NCI-H1436 (cell line): ENCODE measurements at places on chromosomes 3 and 15.
A peak's percentile ranks its signal among the peaks of the same experiment; 100 is the strongest.

DNA sequence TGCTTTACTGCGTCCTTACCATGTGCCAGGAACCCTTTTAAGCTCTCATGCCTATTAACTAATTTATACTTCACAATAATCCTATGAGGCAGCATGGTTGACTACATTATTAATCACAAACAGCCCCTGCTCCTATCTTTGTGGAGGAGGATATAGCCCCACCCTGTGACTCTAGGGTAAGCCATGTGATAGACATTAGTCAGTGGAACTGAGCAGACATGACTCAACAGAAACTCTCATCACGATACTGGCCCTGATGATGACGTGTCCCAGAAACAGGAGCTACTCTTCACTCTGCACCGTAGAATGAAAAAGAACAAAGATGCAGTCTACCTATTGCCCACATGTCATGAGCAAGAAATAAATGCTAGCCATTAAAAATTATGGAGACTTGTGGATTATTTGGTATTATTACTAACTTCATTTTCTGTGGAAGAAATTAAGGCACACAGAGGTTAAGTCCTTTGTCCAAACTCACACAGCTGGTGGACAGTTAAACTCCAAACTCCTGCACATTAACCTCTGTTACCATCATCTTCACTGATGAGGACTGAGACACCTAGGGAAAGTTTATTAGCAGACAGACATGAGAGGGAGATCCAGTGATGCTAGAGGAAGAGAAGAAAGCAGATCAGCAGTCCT is 51.2 kb downstream of the CFAP20DC start:
- no peak for DNase-seq

GRCh38 chr15:38424101-38424552 is 29.8 kb upstream of the FAM98B start:
- DNase-seq: no peak

- DNase-seq: no peak
Measured at GRCh38 chr3:135499426-135499825, 466.1 kb upstream of the PPP2R3A start.

- DNase-seq: no peak
Measured at GRCh38 chr15:63906266-63906584, 72.5 kb upstream of the HERC1 start.

DNA sequence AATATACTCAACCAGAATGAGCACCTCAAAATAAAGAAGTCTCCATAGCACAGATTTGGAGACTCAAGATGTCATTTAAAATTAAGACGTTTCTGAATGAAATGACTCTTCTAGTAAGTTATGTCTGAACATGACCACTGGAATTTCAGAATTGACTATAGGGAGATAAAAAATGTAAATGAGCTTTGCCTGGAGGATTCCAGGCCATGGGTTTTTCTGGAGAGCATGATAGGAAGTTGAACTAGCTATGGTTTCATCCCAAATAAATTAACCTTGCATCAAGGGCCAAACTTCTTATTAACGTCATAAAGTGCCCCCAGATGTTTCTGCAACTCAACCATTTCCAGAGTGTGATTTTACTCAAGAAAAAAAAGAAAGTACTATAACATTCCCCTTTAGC is 222.6 kb upstream of the NR2F2 start:
- no peak for DNase-seq

DNA sequence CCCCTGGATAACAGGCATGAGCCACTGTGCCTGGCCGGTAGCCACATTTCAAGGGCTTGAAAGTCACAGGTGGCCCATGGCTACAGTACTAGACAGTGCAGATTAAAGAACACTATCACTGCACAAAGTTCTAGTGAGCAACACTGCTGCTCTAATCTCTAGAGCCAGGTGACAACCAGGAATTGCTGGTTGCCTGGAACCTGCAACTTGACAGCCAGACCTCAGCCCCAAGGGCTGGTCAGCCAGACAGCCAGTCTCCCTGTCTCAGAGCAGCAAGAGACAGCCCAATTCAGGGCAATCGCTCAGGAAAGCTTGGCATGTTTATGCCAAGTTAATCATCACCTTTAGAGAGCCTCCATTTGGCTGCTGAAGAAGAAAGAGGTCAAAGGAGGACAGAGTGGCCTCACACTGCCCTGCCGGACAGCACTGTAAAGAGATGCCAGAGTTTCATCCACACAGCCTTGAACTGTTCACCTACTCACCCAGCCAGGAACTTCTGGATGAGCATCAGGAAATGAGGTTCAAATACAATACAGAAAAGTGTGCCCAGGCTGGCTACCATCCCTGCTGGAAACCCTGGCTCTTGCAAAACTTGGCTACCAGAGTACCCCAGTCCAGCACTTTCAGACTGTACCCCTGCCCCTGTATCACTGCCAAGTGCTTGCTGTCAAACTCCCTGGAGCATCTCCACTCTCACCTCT is 6.0 kb downstream of the CCDC12 start:
- no peak for DNase-seq

GRCh38 chr3:122263974-122264588 is 61.0 kb upstream of the CSTA start:
- DNase-seq: no peak

- DNase-seq: no peak
Measured at GRCh38 chr3:22620498-22620897, 582.6 kb upstream of the UBE2E2 start.

GRCh38 chr3:124664804-124665203 is 65.4 kb upstream of the UMPS start:
- no peak for DNase-seq

DNA sequence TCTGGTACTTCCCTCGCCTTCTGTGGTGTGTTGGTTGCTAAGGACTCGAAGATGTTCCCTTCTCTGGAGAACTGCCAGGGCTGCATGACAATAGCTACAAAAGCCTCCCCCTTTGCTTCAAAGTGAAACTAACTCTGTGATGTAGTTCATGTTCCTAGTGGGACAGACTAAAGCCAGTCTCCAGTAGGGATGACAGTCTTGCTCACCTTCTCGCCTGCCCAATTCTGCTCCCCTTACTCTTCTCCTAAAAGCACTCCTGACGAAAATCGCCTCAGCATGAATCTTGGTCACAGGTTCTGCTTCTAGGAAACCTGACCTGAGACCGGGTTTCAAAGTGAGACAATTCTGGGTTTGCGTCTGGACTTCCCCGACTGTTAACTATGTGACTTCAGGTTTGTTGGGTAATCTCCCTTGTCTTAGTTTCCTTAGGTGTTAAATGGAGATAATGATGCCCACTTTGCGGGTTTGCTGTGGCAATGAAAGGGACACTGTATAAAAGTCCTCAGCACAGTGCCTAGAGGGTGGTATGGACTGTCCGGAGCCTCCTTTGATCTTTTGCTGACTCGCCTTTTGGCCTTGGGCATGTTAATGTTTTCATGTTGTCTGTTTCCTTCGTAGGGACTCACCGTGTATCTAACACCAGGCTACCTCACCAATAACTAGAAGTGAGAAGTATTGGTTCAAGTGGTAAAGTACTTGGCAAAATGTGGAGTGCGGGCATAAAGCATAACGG is 24.9 kb upstream of the THRB start:
- no peak for DNase-seq

DNA sequence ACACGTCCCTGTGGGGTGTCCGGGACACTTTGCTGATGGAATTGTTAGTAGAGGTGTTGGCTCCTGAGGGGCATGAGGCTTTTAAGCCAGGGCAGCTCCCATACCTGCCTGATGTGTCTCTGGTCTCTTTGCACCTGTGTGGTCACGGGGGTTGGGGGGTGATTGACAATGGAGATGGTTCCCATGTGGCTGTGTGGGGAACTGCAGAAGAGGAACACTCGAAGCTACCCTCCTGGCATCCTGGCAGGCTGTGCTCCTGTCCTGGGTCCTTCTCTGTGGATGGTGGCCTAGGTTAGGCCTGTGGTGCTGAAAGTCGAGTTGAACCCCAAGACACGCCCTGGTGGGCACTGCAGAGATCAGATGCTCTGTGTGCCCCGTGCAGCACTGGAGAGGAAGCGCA is 73.4 kb downstream of the HMCES start:
- no peak for DNase-seq

DNA sequence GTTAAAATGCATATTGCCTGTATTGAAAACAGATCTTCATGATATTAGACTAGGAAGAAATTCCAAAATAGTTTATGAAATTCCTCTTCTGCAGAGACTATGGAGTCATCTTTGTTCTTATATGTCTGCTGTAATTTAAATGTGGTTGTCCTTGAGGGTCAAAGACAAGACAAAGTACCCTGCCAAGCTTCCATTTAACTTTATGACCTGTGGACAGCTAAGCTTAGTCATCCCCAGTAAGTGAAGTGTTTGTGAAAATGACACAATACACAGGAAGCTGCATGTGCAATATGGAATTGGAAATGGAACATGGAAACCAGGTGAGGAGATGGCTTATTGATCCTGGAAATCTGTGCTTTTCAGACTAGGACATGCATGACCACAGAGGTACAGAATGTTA is 68.5 kb upstream of the GBE1 start:
- no peak for DNase-seq

DNA sequence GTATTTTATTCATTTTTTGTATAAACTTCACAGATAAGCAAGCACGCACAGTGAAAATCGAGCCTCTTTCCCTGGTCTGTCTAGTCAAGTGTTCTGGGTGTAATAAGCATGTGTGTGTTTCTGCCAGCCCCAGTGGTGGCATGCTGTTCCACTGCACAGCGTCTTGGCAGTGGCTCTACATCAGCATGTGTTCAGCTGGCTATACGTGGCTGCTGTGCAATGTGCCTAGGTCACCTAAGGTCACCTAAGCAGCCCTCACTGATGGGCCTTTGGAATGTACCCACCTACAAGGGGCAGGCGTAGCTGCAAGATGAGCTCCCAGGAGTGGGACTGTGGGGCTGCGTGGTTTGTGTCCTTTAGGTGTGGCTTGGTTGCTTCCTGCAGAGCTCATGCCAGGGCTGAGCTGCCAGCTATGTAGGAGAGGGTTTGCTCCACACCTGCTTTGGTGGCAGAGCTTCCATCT is 4.9 kb downstream of the LIMD1 start:
- DNase-seq: no peak

- DNase-seq: no peak
Measured at GRCh38 chr3:8445861-8446260, 55.8 kb upstream of the LMCD1 start.

- no peak for DNase-seq
Measured at GRCh38 chr15:46089467-46089935, 454.7 kb downstream of the SQOR start.

GRCh38 chr3:127716384-127716783 is 43.6 kb downstream of the ABTB1 start:
- DNase-seq: no peak

- DNase-seq: no peak
Measured at GRCh38 chr3:158731486-158731885, 771 bp downstream of the RARRES1 start.

DNA sequence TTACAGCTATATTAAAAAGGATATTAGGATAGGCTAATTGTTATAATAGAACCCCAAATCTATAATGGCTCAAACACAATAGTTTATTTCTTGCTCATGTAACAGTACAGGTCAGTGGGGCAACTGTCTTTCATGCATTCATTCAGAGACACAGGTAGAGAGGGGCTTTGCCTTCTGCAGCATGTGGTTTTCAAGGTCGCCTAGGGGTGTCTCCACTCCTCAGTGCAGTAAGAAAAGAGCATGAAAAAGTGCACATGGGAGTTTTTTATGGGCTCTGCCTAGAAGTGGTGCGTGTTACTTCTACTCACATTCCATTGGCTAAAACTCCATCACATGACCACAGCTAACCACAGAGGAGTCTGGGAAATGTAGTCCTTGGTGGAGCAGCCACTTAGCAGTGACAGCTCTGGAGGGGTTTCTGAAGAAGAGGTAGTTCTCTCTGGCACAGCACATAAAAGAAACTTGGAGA is 1.8 kb downstream of the ZBTB38 start:
- DNase-seq: peak; percentile 68

GRCh38 chr3:52090131-52090932 is 34.0 kb upstream of the DUSP7 start:
- DNase-seq: no peak

- DNase-seq: no peak
Measured at GRCh38 chr3:49872801-49873281, 3.1 kb upstream of the CAMKV start.

- DNase-seq: peak; percentile 64
Measured at GRCh38 chr15:37220949-37221670, 120.8 kb upstream of the MEIS2 start.

DNA sequence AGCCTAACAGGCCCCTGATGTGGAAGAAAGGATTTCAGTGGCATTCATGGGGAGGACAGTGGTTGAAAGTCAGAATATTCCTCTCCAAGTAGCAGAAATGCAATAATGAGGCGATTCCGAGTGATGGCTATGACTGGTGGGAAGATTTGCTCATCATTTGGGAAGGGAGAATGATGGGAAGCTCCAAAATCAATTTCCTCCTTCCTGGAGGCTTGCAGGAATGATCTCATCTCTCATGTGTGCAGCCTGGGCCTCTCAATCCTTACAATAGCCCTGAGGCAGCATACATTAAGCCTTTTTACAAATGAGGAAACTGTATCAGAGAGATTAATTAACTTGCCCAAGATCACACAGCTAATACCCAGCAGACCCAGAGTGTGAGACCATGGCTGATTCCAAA is 58.7 kb downstream of the BOC start:
- DNase-seq: no peak

- DNase-seq: no peak
Measured at GRCh38 chr3:143092191-143092590, 27.4 kb upstream of the CHST2 start.

DNA sequence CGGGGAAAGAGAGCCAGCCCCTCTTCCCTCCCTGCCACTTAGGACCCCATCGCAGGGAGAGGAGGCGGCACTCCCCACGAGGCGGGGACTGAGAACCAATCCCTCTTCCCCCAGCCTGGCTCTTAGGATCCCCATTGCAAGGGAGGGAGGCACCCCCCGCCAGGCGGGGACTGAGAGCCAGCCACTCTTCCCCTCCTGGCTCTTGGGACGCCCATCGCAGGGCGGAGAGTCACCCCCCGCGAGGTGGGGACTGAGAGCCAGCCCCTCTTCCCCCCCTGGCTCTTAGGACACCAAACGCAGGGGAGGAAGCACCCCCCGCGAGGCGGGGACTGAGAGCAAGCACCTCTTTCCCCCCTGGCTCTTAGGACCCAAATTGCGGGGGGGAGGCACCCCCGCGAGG is 34.2 kb upstream of the SSUH2 start:
- no peak for DNase-seq

GRCh38 chr15:47961401-47962090 is 159.2 kb upstream of the SLC24A5 start:
- DNase-seq: no peak

DNA sequence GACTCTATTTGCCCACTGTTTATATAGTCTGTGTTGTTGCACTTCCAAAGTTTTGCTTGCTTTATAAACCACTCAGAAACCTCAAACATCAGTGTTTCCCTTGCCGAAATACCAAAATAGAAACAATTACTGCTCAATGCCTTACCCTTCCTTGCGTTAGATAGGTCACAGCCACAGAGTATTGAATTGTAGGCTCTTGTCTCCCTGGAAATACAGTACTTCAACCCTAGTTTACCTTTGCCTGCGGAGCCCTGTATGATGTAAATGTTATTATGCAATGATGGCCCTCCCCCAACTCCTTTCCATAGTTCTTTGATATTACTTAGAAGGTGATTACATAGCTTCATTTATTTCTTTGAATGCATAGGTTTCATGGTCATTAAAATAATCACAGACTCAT is 44.2 kb downstream of the SOX2 start:
- peak; percentile 38 for DNase-seq
